ENCODE measurements at places on chromosomes 12 and 14.

- no peak for DNase-seq
Observed at GRCh38 chr12:67069451-67070306, 199.5 kb upstream of the CAND1 start.

GRCh38 chr14:73774241-73774570 lies 60.0 kb upstream of the PNMA1 start:
- no peak for DNase-seq

GRCh38 chr14:86712727-86713126 lies 1182.8 kb downstream of the FLRT2 start:
- DNase-seq = no peak

DNA sequence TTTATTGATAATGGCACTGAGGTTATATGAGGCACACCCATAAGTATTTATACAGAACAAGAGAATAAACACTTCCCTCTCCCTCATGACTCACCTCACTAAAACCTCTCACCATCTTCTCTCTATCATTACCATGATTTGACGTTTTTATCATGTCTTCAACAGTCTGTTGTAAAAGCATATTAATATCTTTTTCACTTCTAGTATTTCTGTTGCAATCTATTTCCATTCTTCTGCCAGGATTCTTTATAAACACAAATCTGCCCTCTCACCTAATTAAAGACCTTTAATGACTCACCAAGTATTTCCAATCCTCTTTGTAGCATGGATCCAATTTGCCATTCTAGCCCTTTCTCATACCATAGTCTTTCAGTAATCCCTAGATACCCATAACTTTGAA lies 527.7 kb downstream of the SLC16A7 start:
- DNase-seq = no peak
